Stimulated activated CD8-positive, alpha-beta memory T cell treated with anti-CD3 and anti-CD28 coated beads, Interleukin-15, amount 100 ng/mL, for 1 hour (primary cell): ENCODE measurements at places on chromosomes 7 and 10.
A peak's percentile ranks its signal among the peaks of the same experiment; 100 is the strongest.

DNA sequence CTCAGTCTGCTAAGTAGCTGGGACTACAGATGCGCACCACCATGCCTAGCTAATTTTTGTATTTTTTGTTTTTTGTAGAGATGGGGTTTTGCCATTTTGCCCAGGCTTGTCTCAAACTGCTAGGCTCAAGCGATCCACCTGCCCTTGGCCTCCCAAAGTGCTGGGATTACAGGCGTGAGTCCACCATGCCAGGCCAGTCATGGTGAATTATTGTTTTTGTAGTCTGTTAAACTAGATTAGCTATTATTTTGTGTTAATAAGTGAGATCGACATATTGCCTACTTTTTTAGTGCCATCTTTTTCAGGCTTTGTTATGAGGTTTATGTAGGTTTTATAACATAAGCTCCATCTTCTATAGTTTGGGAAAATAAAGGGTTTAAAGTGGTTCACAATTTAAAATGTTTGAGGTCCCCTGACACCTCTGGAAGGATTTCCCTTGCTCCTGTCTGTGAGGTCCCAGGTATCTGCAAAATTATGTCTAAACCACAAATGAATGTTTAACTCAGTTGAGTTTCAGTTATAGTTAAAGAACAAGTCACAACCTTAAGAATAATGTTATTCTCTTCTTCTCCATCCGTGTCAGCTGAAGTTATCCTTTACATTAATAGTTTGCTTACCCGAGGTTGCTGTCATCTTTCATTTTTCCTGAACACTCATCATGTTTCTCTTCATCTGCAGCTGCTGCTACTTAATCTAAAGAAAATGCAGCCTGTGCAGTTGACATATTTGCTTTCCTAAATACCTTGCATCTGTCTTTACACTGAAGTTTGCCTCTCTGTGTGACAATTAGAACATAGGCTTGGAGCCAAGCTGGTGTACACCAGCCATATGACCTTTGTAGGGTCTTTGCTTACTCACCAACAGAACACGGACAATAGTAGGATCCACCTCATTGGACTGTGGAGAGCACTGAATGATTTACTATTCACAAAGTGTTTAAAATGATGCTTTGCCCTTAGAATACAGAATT, 8.9 kb upstream of the VSTM4 start:
- no peak for DNase-seq

GRCh38 chr7:25959168-25959734, 192.7 kb upstream of the NFE2L3 start:
- no peak for DNase-seq

- no peak for DNase-seq
Measured at GRCh38 chr7:152050547-152050971, 25.1 kb downstream of the GALNT11 start.

DNA sequence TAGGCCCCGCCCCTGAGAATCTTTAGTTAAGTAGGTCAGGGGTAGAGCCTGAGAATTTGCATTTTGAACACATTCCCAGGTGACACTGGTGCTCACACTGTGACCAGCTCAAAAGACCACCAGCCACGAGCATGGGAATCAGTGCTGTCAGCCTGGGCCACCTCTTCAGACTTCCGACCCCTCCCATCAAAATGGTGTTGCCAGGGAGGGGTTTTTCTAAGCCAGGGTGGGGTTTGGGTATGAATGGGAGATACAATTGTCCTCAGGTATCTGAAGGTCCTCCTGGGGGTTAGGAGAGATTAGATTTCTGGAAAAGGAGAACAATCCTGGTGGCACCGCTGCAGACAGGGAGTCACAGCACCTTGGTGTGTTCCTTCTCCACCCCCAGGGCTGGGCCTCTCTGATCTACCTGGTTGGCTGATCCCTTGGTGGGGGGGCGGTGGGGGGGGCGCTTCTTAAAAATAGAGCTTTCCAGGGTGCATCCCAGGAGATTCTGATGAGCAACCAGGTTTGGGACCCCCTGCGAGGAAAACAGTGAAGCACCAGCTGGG, 111.5 kb upstream of the ANLN start:
- DNase-seq = no peak

DNA sequence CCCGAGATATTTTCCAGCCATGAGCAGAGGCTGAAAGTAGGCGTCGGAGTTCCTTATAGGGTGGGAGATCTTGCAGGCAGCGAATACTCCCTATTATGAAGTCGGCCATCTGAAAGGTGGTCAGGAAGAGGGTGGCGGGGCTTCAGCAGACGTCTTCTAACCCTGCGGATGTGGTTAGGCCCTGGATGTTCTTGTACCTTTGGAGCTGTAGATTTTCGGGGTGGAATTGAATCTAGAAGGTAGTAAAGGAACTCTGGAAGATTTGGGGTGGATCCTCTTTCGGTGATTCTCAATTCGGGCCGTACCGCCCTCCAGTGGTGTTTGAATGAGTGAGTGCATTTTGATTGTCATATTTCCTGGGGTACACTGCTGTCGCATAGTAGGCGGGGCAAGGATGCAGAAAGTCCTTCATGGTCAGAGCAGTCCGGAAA, 635 bp downstream of the NUP205 start:
- peak; percentile 17 for DNase-seq

DNA sequence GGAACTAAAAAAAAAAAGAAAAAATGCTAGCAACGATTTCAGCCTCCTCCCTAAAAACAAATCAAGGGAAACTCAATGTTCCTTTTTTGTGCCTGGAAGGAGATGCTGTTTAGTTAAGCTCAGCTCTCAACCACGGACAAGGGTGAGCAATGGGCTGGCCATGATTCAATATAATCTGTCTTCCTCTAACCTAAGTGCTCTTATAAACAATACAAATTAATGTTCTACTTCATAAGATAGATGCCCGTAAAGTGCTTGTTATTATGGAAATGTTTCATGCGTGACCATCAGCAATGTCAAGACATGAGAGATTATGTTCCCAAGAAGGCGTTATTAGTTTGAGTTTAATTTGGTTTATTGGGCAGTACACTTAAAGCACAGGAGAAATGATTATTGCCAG, 320.3 kb downstream of the SFMBT2 start:
- DNase-seq = no peak

DNA sequence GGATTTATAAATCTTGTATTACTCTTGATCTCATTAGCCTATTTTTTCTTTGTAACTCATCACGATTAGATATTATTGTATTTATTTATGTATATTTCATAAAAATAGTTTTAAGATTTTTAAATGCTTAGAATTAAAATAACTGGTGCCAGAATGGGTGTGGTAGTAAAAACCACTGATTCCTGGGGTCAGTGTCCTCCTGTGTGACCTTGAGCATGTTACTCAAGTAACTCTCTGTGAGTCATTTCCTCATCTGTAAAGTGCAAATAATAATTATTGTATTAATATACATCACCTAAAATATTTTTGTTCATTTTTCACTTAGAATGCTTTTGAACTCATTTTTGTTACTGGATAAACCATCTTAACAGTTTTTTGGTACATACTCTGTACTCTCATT, 91.3 kb upstream of the TMEM229A start:
- DNase-seq = no peak

DNA sequence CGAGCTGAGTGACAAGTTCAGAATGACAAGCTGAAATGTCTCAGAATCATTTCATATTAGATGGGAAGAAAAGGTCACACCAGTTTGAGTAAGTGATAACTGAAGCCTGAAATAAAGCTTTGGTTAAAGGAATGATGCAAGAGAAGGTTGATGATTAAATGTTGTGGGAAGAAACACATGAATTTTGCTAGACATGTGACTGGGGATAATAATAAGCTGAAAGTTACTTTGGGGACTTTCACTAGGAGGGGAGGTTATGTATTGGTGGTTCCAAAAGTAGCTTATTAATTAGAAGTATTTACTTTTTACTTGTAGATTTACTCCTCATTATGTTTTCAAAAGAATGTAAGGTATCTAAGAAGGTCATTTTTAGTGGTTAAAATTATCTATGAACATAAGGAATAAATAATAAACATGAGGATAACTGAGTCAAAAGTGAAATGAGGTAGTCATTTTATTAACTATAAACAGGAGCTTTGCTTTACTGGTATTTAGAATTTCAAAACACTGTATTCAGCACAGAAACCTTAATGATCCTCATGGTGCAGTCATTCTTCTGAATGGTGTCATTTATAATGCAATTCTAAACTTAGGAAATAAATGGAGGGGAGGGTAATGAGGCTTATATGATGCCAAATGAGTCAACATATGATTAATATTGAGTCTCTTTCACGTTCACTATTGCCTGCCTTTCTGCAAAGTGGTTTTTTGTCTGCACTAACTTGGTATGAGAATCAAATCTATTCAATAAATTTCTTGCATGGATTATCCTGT, 63.7 kb downstream of the PRKG1 start:
- no peak for DNase-seq

DNA sequence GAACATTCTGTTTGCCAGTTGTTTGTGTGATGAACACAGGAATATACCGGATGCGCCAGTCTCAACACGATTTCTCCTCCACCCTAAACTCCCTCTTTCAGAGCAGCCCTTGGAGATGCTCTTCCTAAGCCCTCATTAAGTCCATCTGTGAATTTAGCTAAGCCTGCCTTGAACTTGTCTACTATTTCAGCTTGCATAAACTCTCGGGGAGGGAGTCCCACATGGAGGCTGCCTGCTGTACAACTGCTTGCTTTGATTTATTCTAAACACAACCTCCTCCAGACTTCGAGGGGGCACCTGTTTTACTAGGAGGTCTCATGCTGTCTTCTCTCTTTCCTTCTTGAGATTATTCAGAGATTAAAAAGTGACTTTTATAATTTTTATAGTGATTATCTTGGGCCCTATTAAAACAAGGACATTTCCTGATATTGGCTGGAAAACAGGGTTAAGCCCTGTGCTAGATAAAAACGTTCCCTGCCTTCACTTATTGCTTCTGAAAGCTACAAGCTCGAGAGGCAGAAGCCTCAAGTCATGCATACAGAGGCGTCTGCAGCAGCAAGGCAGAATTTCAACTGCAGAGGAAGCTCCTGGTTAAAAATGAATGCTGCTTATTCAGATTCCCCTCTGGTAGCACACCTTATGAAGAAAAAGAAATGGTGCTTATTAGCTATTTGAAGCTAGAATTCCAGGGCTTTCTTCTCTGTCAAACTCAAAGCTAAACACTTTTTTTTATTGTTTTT, 174.3 kb downstream of the FANK1 start:
- DNase-seq = no peak

DNA sequence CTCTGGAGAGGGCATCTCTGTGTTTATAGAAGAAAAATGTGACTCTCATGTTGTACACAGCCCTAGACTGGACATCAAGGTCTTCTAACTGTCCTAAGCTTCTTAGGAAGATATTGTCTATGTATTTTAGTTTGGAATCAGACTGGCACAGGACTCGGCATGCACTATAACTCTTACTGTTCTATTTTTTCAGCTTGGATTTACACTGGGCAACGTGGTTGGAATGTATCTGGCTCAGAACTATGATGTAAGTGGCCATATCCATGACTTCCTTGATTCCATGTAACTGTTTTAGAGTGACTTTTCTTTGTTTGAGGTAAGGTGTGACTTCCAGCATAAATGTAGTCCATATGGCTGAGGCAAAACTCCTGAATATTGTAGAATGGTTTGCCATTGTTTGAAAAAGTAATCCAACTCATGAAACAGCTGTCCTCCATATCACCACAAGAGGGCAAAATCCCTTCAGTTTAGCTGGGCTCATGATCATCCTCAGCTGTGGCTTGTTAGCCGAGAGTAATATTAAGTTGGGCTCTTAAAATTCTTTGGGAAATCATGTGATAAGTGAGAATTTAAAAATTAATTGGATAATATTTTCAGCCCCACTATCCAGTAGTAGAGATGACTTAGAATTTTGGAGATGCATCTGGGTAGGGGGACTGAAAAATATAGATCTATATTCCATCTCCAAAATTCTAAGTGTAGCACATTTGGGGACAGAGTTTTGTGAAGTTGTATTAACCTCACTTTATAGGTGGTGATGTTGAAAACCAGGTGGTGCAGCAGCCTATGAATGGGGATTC, 10.4 kb downstream of the STMP1 start:
- no peak for DNase-seq

DNA sequence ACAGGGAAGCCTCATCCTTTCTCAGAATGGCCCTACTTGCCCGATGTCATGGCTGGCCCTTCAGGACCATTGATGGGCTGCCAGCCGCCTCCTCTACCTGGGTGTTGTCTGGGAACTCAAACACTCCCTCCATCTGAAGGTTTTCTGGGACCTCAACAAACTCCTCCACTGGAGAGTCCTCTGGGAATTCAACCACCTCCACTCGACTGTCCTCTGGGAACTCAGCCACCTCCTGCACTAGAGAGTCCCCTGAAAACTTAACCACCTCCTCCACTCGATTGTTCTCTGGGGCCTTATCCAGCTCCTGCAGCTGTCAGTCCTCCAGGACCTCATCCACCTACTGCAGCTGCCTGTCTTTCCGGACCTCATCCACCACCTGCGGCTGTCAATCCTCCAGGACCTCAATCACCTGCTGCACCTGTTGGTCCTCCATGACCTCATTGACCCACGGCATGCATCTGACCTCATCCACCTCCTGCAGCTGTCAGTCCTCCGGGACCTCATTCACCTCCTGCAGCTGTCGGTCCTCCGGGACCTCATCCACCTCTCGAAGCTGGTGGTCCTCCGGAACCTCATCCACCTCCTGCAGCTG, 37.1 kb downstream of the MAT1A start:
- no peak for DNase-seq

DNA sequence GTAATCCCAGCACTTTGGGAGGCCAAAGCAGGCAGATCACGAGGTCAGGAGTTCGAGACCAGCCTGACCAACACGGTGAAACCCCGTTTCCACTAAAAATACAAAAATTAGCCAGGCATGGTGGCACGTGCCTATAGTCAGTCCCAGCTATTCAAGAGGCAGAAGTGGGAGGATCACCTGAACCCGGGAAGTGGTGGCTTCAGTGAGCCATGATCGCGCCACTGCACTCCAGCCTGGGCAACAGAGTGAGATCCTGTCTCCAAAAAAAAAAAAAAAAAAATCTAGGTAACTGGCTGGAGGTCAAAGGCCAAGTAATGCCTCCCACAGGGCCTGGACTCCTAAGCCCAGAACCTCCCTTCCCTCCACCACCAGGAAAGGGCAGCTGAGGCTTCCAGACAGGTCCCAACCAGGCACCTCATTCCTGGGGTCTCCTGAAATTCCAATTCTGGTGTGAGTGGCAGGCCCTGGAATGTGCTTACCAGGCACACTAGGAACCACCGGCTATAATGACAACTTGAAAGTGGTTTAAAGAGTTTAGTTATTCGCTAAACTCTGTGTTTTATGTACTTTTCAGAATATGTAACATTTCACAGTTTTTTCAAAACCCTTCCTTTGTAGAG, 86.9 kb upstream of the TNRC18 start:
- DNase-seq = no peak

GRCh38 chr10:113620511-113620910, 43.3 kb downstream of the NRAP start:
- DNase-seq = no peak

- no peak for DNase-seq
Measured at GRCh38 chr10:69650589-69651261, 20.7 kb downstream of the FAM241B start.

DNA sequence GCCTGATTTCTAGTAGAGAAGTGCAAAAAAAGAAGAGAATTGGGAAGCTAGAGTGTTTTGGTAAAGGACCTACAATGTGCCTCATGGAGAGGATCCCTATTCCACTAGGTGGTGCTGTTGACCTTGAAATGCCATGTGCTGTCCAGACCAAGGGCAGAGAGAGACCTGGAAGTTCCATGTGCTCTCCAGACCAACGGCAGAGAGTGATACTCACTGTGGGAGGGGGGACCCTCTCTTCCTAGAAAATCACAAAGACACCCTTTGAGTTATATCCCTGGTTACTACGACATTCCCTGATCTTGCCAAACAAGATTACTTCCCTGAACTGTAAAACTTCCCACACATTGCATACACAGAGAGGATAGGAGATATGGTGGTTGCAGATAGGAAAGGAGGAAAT, 212.7 kb upstream of the ZNF804B start:
- DNase-seq = no peak
